Dermis microvascular lymphatic vessel endothelial cell (primary cell): ENCODE measurements at places on chromosomes 7 and 10.

GRCh38 chr7:25622695-25623094, 394.4 kb upstream of the NPVF start:
- no peak for DNase-seq

DNA sequence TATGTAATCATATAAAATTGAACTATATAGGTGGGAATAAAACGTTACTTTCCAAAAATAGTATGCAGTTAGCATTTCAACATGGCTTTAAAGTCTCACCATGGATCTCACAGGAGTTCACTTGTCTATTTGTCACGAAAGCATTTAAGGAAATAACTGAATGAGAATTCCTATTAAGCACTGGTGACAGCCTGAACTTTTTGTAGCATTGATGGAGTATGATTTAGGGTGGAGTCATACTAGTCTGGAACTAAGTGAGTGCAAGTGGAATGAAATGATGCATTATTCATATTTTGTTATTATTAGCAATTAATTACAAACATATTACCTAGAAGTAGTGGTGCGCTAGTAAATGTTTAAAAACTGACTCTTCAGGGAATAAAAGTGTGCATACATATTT, 26.0 kb upstream of the HIBADH start:
- no peak for DNase-seq

DNA sequence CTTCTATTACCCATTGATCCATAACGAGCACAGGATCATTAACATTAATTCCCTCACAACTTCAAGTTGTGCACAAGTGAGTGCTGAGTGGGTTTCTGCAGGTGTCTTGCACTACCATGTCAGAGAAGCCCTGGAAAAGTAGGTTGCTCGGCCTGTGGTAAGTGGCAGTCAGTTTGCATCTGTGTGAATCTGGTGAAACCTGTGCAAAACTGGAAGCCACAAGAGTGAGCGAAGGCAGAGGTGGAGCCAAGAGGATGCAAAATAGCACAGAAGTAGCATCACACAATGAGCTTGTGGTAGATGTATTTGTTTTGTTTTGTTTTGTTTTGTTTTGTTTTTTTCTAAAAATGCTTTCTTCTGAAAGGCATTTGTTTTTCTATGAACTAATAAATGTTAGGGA, 181.5 kb downstream of the THSD7A start:
- no peak for DNase-seq

- DNase-seq: no peak
These were observed 15.1 kb upstream of the GATA3 start for GRCh38 chr10:8039321-8039881.

DNA sequence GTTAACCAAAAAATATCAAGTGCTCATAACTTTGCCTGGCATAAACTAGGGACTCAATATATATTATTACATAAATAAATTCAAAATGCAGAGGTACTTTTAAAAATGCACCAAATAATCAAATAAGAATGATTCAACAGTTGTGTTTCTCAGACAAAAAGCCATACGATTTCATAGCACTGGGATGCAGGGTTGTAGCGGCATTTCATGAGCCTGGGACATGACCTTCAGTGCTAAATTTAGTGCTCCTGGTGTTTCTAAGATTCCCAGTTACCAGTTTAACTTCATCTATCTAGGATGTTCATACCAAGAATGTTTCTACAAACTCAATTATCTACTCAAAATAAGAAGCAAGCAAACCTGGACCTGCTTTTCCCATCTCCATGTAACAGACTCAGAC, 4.0 kb downstream of the JAZF1 start:
- no peak for DNase-seq

- DNase-seq: no peak
These were observed 393.6 kb upstream of the GALNT17 start for GRCh38 chr7:70738151-70738885.

DNA sequence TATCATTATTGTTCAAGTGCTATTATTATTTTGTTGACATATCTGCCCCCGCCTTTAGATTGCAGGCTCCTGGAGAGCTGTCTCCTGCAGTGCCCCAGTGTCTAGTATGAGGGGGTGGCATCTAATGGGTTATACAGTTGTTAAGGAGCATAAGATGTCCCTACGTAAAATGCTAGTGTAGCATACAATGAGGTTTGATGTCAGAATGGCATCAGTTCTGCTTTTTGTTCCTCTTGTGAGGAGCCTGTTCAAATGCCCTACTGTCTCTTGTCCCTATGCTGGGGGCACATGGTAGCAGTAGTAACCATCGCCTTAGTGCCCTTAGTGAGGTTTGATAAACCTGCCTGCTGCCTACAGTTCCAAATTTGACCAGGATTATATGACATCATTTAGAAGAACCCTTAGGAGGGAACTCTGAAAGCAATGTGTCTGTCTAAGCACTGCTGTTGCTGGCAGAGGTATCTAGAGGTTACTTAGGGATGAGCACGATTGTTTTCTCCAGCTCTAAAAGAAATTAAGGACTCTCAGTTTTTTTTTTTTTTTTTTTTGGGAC, 9.7 kb downstream of the CREM start:
- DNase-seq: no peak

GRCh38 chr10:110345286-110345685, 40.6 kb upstream of the SMNDC1 start:
- no peak for DNase-seq

GRCh38 chr7:99092064-99092720, 51.7 kb downstream of the SMURF1 start:
- DNase-seq: no peak
